Activated T-helper 17 cell treated with anti-CD3 and anti-CD28 coated beads, Interleukin-2, amount 50 U/mL, for 72 hours (primary cell): ENCODE measurements at places on chromosomes 1 and 21.

DNA sequence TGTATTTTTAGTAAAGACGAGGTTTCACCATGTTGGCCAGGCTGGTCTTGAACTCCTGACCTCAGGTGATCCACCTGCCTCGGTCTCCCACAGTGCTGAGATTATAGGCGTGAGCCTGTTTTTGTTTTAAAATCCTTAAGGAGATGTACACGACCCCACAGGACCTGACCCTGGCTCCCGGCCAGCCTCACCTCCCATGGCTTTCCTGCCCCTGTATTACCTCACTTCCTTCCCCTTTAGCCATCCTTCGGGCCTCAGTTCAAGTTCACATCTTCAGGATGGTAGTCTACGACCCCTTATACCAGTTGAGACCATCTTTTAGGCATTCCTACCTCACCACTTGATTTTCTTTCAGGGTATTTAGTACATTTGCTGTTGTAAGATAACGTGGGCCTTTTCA lies 36.3 kb downstream of the TCP10L start:
- ATAC-seq = no peak

DNA sequence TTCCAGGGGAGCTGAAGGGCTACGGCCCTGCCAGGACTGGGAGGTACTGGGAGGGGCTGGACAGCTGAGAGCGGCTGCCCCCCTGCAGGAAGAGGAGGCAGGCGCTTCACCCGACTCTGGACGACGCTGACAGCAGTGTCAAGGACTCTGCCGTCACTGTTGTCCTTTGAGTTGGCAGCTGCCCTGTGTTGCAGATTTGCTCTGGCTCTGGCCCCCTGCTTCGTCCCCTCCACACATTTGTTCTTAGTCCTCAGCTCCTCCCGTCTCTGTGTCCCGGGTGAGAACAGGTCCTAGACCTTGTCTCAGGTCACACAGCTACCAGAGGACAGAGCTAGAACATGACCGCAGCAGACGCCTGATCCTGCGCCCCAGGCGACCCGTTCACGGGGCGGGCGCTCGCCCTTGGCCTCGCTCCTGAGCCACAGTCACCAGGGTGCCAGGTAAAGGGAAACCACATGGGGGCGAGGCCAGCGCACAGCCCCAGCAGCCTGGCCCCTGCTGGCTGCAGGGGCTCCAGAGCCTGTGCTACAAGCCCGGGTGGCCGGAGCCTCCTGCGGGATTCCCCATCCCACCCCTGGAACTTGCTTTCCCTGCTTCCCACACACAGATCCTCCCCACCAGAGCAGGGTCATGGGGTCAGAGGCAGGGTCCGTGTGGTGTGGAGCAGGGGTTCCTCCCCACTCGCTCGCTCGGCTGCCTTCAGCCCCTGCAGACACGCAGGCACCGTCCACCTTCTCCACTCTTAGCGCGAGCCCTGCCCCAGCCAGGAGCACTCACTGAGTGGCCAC lies 10.7 kb upstream of the NPHP4 start:
- ATAC-seq = no peak

DNA sequence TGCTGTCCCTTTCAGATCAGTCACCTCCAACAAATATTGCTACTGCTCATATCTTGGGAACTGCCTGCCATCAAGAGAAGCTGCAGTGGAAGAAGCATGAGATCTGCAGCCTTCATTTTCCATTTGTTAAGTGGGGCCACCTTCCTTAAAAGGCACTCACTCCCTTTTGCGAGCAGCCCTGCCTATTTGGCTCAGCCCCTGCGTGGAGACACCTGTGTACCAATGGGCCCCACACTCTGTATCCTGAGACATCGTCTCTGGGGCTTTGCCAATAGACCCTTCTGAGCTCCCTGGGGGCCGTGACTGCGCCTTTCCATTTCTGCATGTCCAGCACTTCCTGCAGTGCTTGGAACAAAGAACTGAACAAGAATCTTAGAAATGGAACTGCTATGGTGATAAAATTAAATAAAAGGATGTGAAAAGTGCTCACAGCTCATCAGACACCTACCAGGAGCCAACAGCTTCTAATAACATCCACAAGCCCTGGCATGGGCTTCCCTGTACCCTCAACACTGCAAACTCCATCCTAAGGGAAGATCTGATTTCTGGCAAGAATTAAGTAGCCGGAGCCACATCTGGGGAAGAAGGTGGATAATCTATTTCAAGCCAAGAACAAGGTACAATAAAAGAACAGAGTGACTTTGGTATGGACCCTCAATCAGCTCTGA lies 36.7 kb downstream of the PARP1 start:
- ATAC-seq = no peak

DNA sequence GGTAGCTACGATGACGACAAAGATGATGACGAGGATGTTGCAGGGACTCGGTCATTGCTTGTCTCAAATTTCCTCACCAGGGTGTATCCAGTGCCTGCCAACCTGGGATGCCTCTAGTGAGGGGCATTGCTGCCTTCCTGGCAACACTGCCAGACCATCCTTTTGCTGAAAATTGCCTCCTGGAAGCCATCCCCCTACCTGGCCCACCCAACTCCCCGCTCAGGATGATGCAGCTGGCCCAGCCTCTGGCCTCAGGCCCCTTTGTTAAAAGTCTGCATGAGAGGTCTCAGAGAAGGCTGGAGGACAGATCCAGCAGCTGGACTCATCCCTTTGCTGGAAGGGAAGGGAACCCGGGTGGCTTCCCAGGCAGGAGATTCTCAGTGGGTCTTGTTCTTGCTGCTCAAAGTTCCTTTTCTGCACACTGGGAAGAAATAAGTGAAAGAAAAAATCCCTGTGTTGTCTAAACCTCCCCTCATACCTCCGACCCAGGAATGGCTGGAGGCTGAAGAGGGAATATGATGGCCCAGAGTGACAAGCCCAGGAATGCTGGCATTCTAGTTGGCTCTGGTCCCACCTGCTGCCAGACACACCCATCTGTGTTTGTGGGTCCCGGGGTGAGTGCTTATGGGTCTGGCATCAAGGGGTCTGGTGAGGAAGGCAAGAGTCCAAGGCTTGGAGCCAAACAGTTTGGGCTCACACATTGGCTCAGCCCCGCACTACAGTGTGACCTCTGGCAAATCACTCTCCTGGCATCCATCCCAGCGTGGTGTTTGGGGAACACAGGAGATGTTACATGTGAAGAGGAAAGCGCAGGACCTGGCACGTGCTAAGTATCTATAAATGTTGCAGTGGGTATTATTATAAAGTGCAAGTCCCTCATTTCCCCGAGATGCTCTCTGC lies 6.7 kb upstream of the FNDC5 start:
- ATAC-seq = no peak

DNA sequence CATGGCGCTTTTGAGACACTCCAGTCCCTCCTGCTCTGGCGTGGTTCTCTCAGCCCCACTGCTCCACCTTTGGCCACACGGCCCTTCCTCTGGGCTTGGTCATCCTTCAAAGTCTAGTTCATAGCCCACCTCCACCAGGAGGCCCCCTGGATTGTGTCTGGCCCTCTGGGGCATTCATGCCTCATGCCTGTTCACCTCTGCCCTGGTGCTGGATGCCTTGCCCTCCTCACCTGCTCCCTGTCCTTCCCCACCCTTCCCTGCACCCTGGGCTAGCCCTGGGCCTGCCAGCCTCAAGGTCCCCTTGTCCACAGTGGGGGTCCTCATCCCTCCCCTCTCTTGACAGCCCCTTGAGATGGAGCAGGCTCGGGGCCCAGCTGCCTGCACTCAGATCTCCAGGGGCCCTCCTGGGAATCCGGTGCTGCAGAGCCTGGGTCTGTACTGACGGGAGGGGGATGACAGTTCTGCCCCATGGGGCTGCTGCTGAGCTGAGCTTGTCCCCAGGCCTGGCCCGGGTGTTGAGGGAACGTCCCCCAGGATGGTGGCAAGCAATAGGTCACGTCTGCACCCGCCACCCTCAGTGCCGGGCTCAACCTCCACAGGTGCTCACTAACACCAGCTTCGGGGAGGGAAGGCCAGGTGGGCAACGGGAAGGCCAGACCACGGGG lies 18.4 kb downstream of the PRXL2B start:
- no peak for ATAC-seq

- ATAC-seq = no peak
Observed at GRCh38 chr1:7218210-7218832, 433.1 kb downstream of the CAMTA1 start.

DNA sequence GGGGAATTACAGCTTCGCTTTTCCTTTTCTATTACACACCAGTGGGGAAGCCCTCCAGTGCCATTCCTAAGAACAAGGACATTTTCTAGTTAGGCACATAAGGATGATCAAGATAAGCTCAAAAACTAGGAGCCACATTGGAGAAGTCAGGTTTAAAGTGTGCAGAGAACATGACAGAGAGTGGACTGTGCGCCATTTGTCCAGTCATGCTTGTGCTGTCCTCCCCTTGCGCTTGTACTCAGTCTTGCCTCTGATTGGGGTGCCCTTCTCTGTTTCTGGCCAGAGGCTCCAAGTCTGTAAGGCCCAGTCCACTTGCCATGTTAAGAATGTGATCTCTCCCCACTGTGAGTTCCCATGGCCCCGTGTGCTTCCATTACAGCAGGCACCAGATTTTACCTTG lies 189.7 kb downstream of the DHRS3 start:
- ATAC-seq = no peak

- ATAC-seq = no peak
Observed at GRCh38 chr21:36265431-36265830, 54.6 kb upstream of the MORC3 start.

DNA sequence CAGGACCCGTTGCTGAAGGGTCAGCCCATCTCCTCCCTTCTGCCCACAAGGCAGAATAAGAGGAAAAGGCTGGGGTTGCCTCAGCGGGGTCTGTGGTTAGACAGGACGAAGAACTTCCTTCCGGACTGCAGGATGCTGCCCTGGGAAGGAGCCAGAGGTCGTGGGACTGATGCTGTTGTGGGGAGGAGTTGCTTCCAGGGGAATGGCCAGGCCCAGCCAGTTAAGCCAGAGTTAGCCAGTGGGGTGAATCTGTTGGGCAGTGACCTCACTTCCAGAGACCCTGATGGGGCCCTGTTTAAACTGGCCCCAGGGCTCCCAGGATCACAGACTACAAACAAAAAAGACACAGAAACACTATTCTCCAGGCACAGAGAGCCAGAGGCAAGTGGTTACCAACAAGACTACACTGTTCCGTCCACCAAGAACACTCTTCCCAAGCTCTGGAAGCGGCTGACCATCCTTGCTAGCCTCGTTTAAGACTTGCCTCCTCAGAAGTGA lies 13.0 kb downstream of the FAM229A start:
- no peak for ATAC-seq
